ENCODE measurements at places on chromosomes 3 and 15.
A peak's percentile ranks its signal among the peaks of the same experiment; 100 is the strongest.

GRCh38 chr15:39413558-39413957 is 167.3 kb upstream of the THBS1 start:
- no peak for DNase-seq

- DNase-seq = no peak
These were observed 264.0 kb upstream of the SLITRK3 start for GRCh38 chr3:165459924-165460835.

- no peak for DNase-seq
These were observed 120.0 kb downstream of the ATG7 start for GRCh38 chr3:11392014-11392859.

DNA sequence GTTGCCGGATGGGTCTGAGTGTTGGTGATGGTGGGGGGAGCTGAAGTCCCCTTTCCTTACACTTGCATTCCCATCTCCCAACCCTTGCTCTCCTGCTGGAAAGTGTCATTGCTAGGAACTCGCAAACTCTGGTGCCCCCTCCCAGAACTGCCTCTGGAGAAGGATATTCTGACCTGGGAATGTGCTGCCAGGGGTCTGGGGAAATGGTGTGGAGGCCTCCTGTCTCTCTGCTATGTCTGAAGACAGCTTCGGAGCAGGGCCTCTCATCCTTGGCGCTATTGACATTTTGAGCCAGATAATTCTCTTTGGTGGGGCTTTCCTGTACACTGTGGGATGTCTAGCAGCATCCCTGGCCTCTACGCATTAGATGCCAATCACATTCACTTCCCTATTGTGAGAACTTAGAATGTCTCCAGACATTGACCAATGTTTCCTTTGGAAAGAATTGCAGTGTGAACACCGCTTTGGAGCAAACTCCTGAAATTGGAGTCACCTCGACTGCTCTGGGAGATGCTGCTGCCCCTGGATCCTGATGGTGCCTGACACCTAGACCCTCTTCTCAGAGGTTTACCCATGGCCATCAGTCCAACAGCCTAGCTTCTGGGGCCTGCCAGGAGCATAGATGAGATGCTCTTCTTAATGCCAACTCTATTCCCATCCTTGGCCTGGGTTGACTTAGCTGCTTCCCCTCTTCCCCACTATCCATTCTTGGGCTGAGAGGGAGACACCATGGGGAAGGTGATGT is 2.2 kb upstream of the KY start:
- no peak for DNase-seq

GRCh38 chr15:61025308-61025707 is 203.8 kb downstream of the RORA start:
- no peak for DNase-seq

DNA sequence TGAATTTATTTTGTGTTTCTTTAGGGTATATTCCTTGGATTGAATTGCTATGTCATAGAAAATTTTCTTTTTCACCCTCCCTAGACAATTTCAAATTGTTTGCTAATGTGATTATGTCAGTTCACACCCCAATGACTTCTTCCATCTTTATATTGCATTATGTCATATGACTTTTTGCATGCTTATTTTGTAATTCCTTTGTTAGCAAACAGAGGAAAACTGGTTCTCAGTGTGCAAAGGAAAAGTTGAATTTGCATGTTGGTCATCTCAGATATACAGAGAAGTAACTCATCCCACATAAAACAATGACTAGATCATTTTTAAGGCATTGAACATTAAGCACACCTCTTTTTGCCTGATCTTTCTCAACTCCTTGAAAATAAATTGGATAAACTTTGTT is 3.3 kb upstream of the RNF13 start:
- no peak for DNase-seq

DNA sequence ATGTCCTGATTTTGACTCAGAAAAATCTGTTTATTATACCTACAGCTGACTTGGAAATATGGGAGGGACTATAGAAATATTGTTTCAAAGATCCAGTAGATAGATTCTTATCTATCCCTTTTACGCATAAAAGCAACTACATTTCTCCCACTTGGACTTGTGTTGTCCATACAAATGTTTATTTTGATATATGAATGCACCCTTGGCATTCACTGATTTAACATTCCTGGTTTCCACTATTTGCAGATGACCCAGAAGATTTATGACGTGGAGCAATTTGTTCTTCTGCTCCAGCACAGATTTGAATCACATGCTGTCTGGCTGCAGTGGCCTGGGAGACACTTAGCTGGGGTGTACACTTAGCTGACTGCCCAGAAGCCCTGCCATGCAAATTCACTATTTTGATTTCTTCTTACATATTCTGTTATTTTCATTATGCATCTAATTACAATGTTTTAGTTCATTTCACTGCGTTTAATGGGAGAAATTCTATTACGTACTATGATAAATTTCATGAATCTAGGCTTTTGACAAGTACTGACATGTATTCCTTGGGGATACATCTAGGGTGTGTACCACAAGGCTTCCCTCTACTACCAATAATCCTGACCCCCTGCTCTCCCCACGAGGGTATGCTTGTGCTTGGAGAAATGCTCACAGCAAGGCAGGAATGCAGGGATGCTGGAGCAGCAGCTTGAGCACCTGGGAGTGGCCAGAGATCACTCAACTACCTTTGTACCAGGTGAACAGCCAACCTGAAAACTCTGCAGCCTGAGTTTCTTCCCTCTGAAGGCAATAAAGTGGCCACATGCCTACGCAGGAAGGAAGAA is 223.6 kb upstream of the TBL1XR1 start:
- peak; percentile 97 for DNase-seq

DNA sequence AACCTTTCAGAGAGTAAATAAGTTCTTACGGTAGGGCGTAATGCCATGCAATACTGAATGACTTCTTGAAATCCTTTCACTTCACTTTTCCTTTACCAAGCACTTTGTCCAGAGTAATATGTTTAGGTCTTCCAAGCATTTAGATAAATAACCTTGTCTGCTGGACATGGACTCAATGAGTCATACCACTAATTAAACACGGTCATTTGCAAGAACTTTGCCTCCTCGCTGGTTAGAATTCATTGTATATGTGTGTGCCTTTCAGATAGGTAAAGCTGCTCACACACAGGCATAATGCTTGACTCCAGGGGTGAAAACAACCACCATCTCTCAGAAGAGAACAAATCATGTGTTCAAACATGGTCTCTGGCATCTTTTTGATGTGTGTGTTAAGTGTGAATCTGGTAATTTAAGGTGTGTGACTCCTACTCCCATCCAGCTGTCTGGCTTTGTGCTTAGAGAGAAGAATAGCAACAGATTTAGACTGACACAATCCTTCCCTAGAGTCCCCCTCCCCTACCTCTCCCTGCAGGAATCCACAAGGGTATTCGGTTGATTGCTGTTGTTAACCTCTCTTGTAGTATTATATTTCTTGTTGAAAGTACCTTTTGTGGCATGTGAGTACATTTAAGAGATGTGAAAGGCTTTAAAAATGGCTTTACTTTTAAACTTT is 419.0 kb downstream of the CNTN4 start:
- DNase-seq = no peak

DNA sequence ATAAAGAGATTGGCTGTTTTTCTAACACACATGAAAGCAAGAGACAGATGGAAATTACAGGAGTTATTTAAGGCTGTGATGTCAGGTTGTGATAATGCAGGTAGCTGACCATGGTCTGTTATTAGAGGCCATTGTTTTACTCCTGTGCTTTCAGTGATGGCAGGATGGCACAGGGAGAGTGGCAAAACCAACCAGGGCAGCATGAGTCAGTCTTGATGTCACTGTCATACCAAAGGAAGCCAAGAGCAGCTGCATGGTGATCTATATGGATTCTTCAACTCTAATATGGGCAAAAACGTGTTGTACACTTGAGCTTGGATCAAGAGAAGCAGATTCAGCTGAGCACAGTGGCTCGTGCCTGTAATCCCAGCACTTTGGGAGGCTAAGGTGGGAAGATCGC is 91.8 kb upstream of the LMOD3 start:
- DNase-seq = no peak

- no peak for DNase-seq
These were observed 498 bp downstream of the PDE12 start for GRCh38 chr3:57556459-57557084.

DNA sequence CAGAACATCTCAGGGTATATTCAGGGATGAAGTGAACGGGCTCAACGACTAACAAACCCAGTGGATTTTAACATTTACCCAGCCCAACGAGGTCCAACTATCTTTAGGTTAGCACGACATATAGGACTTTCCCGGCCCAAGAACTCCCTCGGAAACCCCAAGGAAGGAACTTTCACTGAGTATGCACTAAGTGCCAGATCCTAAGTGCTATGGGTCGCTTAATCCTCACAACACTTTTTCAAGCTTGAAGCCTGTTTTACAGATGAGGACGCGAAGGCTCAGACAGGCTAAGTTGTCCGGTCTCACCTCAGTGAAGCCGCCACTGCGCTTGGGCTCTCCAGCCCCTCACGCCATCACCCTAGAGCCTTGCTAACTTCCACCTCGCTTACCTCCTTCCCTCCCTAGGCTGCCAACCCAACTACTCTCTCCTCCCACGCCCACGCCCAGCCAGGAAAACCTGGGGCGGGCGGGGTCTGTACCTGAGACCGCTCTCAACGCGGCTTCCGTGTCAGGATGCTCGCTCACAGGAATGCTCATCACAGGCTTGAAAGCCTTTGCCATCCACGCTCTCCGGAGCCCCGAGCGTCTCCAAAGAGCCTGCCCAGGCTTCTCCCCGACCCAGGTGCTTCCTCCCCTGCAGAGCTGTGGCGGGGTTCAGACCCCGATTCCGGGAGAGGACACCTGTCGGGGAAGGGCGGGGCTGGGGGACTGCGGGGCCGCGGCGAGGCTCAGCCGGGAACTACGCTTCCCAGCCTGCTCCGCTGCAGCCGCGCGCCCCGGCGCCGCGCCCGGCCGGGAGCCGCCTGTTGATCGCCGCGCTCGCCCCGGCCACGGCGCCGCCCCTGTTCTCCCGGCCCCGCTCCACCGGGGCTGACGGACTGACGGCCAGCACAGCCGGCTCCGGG is at the start of gene TMOD2:
TMOD2 (plus strand) TSS at position 806 of the 905 bp plus-strand sequence. CDS start 14,845 bp downstream, outside the sequence.
- DNase-seq = peak; percentile 81

DNA sequence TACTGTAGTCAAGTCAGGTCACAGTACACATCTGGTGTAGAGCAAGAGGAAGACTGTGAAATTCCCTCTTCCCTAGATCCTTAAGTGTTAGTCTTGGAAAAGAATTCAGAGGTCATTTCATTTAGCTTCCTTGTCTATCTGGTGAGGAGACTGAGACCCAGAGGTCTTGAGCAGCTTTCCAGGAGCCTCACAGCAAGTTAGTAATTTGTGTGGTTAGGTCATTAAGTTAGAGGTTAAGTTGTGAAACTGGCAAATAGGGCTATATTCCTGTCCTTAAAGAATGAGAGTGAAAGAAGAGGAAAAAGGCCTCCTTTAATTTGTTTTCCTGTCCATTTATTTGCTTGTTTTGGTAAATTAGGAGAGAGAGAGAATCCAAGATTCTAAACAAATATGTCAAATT is 9.0 kb downstream of the PODXL2 start:
- no peak for DNase-seq

GRCh38 chr3:61665987-61666386 is 104.6 kb downstream of the PTPRG start:
- no peak for DNase-seq

DNA sequence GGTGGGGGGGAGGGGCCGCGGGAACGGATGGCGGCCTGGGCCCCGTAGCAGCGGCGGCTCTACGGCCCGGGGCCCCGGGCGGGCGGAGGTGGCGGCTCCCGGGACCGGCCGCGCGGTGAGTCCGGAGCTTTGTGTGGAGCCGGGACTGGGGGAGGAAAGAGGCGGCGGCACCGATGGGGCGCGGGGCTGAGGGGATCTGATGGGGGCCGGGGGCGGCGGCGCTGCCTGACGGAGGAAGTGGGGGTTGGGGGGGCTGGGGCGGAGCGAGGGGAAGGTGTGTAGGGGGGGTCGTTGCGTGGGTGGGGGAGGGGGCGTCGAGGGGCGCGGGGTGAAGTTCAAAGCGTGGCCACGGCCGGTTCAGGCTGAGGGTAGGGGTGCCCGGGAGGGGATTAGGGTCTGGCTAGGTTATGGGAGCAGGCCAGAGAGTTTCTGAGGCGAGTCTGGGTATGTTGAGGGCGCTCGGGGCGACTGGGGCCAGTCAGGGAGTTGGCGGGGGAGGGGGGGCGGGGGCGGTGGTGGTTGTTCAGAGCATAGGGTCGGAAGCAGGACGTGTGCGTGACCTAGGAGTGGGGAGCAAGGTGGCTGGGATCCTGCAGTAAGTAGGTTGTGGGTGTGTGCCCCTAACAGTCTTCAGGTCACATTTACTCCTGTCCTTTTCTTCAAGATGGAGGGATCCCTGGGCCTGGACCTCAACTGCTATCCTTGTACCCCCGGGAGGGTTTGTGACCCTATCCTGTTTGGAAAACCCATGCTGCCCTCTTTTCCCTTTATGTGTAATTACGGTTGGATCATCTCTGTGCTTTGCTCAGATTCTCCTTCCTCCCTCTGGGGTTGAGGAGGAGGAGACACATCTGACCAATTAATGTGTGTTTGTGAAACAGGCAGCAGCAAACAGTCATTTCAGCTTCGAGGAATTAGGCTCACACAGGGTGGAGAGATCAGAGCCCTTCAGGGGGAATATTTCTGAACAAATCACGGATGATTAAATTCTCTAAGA is 644 bp downstream of the ZNF609 start:
- peak; percentile 70 for DNase-seq

DNA sequence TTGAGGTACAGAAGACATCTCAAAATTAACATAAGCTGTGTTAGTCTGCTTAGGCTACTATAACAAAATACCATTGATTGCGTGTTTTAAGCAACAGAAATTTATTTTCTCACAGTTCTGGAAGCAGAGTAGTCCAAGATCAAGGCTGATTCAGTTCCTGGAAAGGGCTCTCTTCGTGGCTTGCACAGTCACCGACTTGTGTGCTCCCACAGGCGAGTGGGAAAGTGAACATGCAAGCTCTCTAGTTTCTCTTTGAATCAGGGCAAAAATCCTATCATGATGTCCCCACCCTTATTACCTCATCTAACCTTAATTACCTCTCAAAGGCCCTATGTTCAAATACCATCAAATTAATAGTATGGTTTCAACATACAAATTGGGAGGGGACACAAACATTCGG is 505.9 kb downstream of the ZIC1 start:
- no peak for DNase-seq

DNA sequence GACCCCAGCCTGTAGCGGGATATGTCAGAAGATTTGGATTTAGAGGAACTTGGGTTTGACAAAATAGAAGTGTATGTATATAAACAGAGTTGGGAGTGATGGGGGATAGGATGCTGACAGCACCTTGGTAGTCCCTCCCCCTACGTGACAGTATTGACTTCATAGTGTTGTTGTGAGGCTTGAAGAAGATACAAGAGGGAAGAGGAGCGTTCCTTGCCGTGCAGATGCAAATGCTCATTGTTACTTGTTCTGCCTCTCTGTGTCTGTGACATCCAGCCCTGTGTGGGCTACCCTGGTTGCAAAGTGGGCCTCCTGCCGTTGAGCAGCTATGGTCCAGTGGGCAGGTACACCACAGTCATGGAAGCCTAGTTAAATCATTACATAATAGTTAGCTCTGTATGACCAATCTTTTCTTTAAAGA is 45.0 kb downstream of the SMAD3 start:
- no peak for DNase-seq

DNA sequence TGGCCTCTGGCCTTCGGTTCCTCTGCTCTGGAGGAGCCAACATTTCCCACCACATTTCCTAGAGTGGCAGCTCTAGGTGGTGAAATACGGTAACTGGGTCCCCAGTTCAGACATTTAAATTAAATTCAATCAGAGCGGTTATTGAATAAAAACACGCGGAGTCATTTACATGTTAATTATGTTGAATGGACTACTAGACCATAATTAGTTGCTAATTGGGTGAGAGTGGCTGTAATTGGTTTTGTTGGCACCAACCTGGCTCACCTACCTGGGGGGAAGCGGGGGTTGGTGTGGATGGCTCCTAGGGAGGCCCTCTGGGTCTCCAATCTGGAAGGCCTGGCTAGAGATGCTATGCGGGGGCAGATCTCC is 12.7 kb downstream of the SEMA3F start:
- no peak for DNase-seq
